ENCODE measurements at places on chromosomes 3 and 15.

DNA sequence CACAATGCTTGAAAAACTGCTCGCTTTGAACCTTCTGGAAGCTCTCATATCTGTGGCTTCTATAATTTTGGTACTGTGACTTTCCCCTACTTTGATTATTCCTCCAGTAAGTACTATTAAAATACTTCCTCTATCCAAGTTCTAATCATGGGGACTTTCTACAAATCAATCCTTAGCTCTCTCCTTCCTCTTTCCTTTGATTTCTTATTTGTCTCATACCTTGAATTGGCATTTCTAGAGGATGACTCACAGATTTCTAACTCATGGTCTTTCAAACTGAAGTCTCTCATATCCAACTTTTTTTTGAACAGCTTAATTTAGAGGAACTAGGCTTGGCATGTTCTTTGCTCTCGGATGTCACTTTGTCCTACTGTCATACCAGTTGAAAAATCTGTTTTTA, 241.8 kb downstream of the TBC1D5 start:
- no peak for DNase-seq

DNA sequence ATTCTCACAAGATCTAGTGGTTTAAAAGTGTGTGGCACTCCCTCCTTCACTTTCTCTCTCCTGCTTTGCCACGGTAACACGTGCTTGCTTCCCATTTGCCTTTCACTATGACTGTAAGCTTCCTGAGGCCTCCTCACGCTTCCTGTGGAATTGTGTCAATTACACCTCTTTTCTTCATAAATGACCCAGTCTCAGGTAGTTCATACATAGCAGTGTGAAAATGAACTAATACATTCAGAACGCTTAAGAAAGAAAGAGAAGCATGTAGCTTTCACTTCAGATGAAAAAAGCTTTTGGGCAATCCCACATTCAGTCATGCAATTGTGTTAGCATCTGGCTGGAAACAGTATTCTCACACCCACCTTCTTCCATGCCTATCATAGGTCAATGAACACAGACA, 24.4 kb downstream of the P3H2 start:
- DNase-seq, result no peak

DNA sequence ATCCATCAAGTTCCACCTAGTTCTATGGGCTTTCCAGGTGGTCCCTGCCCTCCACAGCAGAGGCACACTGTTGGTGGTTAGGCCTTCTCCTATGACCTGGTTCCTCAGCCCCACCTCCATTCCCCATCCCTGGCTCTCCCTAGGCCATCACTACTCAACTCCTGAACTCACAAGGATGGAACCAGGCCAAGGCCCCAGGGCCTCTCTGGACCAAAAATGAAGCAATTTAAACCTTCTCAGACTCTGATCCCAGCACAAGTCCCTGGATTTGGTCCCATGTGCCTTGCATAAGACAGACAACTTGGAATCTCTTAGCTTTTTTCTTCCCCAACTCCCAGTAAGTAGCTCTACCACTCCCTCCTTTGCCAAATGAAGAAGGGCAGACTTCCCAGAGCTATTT, 14.4 kb upstream of the ACAN start:
- DNase-seq, result no peak

GRCh38 chr3:96779810-96780209, 34.6 kb upstream of the EPHA6 start:
- DNase-seq, result no peak

DNA sequence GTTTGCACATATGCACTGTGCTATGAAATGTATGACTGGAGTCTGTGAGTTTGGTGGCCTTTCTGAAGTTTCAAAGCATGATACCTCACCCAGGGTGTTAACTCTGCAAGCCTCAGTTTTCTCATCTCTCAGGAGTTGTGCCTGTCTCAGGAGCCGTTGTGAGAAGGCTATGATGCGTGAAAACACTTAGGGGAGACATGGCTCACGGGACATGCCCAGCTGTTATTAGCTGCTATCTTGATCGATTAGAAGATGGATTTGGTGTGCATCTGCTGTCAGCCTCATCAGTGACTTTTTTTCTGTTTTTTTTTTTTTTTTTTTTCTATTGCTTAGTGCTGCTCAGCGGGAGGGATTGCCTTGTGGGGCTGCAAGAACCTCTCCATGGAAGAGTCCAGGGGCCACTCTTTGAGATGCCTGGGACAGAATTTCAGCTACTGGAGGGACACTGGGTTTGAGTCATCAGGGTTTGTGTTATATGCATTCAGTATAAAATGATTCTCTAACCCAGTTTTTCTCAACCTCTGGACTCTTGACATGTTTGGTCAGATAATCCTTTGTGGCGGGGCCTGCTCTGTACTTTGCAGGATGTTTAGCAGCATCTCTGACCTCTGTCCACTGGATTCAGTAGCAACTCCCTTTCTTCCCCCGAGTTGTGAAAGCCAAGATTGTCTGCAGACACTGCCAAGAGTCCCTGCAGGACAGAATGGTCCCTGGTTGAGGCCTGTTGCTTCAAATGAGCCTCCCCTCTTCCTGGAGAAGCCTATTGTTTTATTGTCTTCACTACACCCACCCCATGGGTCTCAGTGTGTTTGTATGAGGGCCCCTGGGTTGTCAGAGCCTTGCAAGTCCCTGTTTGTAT, 181.4 kb downstream of the CACNA2D3 start:
- DNase-seq, result no peak

GRCh38 chr15:50168783-50169411, 13.1 kb upstream of the SLC27A2 start:
- no peak for DNase-seq

DNA sequence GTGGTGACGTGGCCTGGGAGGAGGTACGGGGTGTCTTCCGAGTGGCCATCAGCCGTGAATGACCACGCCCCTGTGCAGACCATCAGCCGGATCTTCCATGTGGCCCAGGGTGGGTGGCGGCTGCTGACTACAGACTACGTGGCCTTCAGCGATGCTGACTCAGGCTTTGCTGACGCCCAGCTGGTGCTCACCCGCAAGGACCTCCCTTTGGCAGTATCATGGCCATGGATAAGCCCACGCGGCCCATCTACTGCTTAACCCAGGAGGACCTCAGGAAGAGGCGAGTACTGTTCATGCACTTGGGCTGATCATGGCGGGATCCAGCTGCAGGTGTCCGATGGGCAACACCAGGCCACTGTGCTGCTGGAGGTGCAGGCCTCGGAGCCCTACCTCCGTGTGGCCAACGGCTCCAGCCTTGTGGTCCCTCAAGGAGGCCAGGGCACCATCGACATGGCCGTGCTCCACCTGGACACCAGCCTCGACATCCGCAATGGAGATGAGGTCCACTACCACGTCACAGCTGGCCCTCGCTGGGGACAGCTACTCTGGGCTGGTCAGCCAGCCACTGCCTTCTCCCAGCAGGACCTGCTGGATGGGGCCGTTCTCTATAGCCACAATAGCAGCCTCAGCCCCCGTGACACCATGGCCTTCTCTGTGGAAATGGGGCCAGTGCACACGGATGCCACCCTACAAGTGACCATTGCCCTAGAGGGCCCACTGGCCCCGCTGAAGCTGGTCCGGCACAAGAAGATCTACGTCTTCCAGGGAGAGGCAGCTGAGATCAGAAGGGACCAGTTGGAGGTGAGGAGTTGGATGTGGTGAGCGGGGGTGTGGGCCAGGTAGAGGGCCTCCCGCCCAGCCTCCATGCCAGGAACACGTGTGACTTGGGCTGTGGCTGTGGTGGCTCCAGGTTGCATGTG, 178.4 kb downstream of the TBC1D2B start:
- no peak for DNase-seq

- no peak for DNase-seq
Observed at GRCh38 chr15:49902685-49903501, 216.1 kb downstream of the ATP8B4 start.

DNA sequence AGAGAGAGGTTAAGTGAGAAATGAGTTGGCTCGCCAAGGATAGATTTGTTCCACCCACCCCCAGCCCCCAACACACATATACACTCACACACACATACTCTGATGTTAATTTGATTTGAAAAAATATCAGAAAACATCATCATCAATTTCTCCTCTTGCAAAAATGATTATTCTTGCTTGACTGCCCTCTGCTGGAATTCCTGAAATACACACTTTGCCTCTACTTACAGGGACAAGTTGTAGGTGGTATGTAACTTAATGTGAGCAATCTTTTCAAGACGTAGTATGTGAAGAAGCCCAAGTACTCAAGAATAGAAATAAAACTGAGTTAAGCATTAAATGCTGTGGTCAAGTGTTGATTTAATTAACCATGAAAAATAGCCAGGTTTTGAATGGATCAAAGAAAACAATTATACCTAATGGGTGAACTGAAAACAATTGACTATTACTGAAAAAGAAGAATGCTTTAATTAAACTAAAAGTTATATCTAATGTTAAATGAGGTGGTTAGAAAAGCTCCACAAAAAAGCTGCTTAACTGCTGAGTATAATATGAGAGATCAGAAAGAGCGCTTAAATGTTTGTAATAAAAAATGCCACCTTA, 46.6 kb upstream of the MDFIC2 start:
- no peak for DNase-seq

DNA sequence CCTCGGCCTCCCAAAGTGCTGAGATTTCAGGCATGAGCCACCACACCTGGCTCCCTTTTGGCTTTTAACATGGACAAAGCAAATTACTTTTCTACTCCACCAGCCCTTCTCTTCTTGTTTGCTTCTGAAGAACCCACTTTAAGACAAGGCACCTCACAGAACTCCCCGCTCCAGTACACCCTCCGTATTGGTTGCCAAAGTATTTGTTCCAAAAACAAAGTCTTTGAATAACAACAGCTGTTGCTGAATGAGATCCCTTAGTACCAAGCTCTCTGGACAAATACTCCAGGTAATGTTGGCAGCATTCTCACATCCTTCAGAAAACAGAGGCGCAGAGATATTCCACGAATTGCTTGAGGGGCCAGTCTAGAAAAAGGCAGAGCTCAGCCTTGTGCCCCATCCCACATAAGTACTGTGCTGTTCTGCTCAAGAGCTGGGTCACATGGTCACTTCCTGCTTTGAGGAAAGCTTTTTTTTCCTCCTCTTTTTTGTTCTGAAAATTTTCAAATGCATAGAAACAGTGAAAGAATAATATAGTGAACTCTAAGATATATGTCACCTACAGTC, 7.3 kb upstream of the CHCHD6 start:
- no peak for DNase-seq

DNA sequence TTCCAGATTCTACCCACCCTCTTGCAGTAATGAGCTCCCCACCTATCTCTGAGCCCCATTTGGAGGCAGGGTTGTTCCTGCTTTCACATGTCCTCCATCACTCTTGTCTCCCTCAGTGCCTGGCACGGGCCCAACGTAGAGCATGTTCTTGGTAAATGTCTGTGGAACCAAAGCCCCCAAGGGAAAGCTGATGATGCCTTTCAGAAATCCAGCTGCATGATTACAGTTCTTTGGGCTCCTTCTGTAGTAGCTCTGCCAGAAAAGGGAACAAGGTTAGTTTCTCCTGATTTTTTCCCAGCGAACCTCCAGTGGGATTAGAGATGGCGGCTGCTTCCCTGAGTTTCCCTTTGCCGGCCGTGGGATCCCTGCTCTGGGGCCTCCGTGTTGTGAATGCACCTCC, 39.3 kb downstream of the CGNL1 start:
- no peak for DNase-seq

DNA sequence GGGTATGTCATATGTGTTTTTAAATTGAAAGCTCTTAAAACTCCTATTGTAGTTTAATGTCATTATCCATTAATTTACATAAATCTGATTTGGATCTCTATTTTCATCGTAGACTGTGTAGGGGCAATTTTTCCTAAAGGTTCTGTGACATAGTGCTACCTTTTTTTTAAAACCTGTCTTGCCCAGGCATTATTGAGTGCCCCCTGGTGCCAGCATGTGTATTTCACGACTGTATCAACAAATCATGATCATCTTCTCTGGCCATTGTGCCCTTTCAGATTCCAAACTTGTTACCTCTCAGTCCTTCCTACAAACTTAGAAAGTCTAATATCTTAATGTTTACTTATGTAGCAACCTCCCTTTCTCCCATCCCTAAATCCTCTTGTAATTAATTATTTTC, 97.2 kb upstream of the FLNB start:
- DNase-seq, result no peak

- DNase-seq, result no peak
Observed at GRCh38 chr3:9311228-9311627, 51.6 kb upstream of the THUMPD3 start.

DNA sequence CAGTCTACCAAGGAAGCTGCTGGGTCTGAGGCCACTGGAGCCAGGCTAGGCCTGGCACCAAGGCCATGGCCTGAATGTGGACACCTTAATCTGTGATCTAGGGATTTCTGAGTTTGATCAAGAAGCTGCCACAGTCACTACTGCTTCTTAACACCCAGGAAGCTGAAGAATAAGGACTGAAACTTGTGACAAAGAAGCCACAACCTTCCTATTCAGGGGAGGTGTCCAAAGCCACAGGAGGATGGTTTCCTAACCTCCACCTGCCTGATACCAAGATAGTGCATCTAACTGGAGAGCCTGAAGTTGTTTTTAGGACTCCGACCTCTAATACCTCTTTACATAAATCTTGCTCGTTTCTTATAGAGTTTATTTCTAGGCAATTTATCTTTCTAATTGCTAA, 5.5 kb upstream of the ANO10 start:
- DNase-seq, result peak; percentile 18

DNA sequence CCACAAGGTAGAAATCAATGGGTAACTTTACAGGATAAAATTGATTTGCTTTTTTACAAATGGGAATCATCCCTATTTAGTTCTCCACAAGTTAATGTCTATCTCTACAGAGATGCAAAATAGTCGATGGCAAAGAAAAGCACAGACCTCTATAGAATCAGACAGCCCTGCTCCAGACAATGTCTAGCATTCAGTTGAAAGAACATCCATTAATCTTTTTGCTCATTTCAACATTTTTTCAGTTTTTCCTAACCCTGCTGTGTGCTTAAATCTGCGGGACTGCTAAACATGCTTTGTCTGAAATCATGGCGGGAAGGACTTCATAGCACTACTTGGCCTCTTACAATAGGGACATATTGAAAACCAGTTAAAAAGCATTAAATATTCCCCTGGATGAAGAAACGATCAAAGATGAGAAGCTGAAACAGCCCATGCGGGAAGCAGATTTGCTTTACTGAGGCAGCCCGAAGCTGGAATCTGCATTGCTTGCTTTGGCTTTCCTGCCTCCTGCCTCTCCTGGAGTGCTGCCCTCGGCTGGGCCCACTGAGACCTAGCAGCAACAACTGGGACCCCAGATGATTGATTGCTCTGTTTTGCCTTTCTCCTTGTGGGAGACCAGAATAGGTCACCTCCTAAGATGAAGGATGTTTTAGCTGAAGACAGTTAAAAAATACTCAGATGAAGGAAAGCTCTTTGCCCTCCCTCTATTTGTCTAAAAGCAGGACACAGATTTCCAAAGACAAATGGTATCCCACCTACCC, 38.5 kb upstream of the RASGRP1 start:
- DNase-seq, result no peak

GRCh38 chr15:94844538-94845389, 613.4 kb downstream of the MCTP2 start:
- DNase-seq, result no peak

- no peak for DNase-seq
Observed at GRCh38 chr3:127170814-127171213, 22.1 kb upstream of the PRR23E start.

- no peak for DNase-seq
Observed at GRCh38 chr3:110995461-110996231, 76.0 kb upstream of the NECTIN3 start.
